ENCODE measurements at places on chromosomes 1 and 21.

DNA sequence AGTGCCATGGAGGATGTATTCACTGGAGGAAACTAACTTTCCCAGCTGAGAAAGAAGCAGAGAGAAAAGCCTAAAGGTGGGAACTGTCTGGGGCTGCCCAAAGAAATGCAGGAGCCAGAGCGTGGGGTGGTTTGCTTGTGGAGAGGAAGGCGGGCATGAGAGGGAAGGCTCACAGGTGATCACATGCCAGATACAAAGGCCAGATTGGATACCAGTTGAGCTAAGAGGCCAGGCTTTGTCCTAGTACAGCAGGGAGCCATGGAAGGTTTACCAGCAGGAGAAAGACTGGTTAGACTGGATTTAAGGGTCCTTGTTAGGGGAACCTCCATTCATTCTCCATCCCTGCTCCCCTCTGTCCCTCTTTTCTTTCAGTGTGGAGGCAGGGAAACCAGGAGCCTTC lies 66.4 kb downstream of the BEND5 start:
- no peak for DNase-seq

DNA sequence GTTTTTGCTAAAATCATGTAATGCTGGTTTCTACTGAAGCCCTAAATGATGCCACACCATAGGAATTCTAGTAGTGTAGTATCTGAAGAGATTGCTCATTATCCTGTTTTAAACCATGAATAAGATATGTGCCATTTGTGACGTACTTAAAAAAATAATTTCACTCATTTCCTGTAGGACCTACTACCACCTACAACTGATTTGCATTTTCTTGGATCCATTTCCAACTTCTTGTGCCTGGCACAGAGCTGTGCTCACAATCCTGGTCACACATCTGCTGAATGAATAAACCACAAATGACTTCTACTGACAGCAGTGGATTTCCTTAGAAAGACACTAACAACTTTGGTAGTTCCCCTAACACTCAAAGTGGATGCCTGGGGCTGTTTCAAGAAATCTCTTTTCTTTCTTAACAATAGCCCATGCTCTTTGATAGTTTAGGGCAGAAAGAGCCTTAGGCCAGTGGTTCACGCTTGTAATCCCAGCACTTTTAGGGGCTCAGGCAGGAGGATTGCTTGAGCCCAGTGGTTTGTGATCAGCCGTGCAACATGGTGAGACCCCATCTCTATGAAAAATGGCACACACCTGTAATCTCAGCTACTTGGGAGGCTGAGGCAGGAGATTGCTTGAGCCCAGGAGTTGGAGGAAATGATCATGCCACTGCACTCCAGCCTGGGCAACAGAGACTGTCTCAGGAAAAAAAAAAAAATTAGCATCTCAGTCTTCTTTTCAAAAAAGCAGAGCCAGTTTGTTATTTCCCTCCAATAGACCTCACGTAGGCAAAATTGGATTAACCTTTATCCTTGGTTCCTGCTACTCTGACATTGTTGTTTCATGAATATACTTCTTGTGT lies 13.0 kb upstream of the BATF3 start:
- DNase-seq = no peak

DNA sequence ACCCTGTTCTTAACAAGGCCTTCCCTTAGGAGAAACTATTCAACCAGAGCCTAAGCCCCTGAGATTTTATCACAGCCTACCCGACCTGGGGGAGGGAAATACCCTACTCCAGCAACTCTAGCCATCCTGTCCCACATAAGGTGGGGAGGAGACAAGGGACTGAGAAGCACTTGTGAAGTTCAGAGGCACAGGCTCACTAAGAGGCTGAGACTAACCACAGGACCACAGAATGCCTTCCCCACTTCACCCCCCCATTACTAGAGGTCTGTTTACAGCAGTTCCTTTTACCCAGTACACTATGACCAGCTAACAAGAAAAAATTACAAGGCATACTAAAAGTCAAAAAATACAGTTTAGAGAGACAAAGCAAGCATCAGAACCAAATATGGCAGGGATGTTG lies 86.8 kb downstream of the TEX35 start:
- no peak for DNase-seq

DNA sequence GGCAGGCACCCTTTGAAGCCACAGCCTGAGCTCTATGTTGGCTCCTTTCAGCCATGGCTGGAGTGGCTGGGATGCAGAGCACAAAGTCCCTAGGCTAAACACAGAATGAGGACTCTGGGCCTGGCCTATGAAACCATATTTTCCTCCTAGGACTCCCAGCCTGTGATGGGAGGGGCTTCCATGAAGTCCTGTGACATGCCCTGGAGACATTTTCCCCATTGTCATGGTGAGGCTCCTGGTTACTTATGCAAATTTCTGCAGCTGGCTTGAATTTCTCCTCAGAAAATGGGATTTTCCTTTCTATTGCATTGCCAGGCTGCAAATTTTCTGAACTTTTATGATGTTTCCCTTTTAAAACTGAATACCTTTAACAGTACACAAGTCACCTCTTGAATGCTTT lies 61.3 kb downstream of the VCAM1 start:
- no peak for DNase-seq

DNA sequence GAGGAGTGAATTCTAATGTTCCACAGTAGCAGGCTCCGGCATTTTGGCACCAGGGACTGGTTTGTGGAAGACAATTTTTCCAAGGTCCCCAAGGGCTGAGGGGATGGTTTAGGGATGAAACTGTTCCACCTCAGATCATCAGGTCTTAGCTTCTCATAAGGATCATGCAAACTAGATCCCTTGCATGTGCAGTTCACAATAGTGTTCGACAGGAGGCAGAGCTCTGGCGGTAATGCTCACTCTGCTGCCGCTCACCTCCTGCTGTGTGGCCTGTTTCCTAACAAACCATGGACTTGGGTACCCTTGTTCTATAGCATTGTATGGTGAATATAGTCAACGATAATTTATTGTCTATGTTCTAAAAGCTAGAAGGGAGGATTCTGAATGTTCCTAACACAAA lies 16.6 kb downstream of the CRNN start:
- no peak for DNase-seq
